ENCODE measurements at places on chromosomes 1 and 21.

DNA sequence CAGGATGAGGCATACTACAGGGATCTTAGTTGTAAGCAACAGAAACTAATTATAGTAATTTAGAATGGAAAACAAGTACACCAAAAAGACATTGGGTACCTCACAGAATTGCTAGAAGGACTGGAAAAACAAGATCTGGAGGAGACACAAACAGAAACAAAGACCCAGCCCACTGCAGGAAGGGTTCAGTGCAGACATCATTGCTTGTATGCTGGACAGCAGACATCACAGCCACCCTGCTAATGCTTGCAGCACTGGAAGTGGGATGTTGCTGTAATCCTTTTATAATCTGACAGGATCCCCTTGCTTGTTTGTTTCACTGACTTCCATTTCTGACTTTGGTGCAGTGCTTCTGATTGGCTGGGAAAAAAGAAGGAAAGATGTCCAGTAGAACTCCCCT lies 111.4 kb upstream of the ZNF678 start:
- no peak for DNase-seq

- no peak for DNase-seq
Measured at GRCh38 chr1:12408662-12409061, 178.8 kb downstream of the VPS13D start.

DNA sequence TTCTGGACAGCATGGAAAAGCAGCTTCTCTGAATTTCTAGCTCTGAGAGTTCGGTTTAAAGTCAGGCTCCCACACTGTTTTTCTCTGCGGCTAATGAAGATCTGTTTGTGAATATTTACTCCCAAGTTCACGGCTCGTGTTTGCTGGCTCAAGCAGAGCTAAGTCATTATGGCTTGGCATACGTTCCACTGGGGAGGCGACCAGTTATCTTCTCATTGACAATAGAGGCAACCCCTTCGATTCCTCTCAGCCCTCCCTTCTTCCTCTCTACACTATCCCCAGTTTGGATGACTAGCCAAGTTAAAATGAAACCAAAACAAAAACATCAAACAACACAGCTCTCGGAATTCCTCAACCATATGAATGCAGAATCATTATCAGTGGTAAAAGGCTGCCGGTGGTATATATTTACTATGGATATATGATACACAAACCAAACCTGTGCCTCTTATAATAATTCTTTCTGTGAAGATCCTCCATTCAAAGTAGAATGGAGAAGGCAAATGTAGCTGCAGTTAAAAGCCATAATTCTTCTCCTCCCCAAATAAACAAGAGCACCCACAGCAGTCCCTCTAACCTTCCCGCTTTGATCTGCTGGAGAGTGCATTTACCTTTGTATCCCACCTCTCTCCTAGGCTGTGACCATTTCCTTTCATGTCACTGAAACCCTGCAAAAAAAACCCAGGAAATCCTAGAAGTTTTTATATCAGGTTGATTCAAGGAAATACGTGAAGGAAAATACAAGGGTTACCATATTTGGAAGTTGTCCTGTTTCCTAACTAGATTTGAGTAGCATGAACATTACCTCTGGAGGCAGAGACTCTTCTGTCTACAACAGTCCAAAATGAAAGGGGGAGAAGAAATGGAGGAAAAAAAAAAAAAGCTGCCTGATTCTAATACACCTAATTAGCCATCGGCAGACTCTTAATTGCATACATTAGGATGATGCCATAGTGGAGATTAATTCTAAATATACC lies 108.3 kb upstream of the USH2A start:
- no peak for DNase-seq

DNA sequence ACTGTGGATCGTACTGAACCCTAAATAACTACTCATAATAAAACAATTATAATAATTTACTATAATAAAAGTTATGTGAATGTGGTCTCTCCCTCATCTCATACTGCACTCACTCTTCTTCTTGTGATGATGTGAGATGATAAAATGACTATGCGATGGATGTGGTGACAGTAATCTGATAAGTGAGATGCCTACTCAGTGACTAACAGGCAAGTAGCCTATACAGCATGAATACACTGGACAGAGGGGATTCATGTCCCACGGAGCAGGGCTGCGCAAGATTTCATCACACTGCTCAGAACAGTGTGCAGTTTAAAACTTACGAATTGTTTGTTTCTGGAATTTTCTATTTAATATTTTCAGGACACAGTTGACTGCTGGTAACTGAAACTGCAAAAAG lies 304.0 kb downstream of the DUSP10 start:
- peak; percentile 34 for DNase-seq

DNA sequence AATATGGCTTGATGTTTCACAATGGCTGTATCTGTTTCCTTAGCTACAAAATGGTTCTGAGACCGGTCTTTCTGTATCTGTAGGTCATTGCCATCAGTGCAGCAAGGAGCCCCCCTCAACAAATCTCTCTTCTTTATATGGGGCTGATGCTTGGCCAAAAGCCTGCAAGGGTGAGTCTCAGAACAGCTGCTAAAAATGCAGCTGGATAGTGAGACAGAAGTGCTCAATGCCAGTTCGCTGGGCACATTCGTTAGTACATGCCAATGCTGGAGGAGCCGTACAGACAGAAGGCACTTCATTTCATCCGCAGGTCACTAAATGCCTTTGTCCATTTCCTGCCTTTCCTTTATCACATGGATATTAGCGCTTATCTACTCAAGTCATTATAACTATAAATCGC lies 67.3 kb downstream of the RUNX1 start:
- DNase-seq = no peak

GRCh38 chr1:7902478-7903085 lies 38.1 kb downstream of the TNFRSF9 start:
- DNase-seq = peak; percentile 78

DNA sequence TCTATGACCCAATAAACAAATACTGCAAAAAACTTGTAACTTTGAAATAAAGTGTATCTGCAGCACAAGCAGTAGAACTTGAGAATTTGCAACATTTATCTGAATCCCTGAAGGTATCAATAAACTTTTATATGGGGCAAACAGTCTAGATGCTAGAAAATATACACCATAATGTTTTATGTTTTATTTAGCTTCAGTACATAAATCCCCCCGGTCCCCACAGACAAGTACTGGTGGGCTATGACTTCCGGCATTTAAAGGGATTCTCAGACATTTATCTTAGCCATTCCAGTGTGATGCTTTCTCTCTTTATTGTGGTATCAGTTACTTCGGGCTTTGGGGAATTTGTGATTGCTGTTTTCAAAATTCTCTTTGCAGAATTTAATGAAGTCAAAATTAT lies 390.4 kb downstream of the SIPA1L2 start:
- no peak for DNase-seq

- no peak for DNase-seq
Measured at GRCh38 chr1:114111731-114112641, 41.7 kb downstream of the SYT6 start.

DNA sequence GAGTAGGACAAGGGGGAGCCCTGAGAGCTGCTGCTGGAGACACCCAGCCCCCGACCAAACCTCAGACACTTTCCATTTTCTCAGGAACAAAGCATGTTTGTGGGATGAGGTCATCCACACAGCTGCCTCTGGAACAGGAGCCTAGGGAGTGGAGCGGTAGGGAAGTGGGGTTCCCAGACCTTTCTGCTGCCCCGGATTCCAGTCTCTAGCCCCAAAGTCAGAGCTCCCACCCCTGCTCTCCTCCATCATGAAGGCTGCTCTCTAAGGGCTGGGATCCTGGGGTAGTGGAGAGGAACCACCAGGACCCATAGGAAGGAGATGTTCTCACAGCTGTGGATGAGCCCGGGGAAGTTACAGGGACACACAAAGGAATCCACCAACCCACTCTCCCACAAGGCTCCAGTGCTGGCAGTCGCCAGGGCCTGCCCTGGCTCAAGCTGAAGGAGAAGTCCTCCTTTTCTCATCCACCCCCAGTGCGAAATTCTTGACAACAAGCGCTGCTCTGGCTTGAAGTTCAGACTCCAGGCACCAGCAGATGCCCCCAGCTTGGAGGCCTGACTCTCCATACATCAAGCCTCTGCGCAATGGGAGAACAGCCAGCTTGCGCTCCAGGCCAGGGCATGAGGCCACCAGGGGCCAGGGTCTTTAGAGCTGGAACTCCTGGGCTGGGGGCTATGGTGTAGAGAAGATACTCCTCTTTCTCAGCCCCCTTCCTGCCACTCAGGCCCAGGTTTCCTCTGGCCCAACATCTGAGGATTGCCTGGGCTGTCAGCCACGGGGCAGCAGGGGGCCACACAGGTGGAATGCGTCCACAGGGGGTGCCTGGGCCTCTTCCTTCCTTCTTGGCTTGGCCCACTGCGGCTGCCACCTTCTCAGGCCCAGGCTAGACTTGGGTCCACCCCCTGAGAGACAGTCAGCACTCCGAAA lies 4.5 kb downstream of the FHL3 start:
- peak; percentile 98 for DNase-seq

DNA sequence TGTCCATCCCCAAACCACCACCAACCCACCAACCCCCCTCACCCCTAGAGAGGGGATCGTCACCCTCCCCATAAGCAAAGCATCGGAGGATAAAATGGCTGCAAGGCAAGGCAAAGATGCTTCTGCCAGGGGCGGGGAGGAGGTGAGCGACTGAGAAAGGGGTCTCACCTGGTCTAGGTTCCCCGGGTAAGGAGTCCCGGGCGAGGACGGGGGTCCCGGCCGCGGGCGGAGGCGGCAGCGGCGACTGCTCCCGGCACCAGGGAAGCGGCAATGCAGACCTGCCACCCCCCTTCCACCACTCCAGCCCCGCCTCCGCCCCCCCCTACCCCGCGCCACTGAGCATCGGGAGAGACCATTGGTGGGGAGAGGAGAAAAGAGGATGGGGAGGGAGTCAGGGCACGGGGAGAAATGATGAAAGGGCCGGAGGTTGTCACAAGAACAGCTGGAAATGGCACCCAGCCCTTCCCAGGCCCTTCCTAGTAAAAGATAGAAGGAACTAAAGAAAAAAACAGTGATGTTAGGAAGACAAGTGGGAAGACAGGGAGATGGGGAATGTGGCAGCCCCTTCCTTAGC lies at the start of gene SV2A:
Gene SV2A (minus strand): TSS at position 274 of the 574 bp plus-strand sequence. CDS start 4,004 bp downstream, outside the sequence.
- no peak for DNase-seq

GRCh38 chr1:17957588-17958267 lies 149.9 kb upstream of the IGSF21 start:
- DNase-seq = no peak

GRCh38 chr1:44262414-44262813 lies 49.1 kb downstream of the DMAP1 start:
- no peak for DNase-seq

GRCh38 chr1:27686223-27686990 lies 14.4 kb upstream of the IFI6 start:
- no peak for DNase-seq

- DNase-seq = peak; percentile 23
Measured at GRCh38 chr1:222618001-222618879, at the start of gene MIA3. TSS of gene MIA3 (plus strand) at chr1:222618097. CDS start at chr1:222618111, 14 bp downstream.

DNA sequence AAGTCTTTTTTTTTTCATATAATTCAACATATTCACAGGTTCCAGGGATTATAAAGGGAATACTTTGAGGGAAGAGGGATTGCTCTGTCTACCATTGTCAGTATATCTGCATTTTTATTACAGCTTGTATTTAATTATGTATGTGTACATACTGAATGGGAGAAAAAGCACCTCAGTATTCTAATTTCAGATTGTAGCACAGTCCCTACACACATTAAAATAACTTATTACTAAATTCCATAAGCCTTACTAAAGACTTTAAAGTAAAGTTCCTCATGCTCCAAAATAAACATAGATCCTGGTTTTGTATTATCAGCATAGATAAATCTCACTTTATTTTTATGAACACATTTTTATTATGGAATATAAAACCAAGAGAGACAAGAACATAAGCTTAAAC lies 134.2 kb downstream of the NCAM2 start:
- DNase-seq = no peak

DNA sequence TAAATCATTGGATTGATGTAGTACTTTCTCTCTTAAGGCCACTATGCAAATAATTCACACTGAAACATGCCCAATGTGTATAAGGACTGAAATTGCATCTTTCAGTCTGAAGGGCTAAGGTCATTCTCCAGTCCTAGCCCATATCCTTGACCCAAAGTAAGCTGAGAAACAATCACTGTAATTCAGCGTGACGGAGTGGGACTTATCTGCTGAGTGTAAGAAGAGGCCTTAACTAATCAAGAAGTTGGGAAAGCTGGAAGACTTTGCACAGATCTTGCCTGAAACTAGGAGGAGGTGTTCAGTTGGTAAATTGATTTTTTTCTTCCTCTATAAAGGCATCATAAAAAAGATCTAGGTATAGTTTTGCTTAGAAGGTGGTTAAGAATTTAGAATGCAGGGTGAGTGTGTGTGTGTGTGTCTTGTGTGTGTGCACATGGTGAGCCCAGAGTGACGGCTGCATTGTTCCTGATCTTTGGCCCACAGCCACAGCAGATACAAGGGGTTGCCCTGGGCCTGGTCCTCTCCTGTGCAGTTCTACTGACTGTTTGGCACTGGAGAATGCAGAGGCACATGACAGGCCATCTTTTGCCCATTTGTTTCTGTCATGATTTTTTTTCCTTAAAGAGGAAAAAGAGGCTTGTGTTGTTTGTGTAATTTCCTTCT lies 13.3 kb upstream of the PPP2R5A start:
- DNase-seq = no peak

DNA sequence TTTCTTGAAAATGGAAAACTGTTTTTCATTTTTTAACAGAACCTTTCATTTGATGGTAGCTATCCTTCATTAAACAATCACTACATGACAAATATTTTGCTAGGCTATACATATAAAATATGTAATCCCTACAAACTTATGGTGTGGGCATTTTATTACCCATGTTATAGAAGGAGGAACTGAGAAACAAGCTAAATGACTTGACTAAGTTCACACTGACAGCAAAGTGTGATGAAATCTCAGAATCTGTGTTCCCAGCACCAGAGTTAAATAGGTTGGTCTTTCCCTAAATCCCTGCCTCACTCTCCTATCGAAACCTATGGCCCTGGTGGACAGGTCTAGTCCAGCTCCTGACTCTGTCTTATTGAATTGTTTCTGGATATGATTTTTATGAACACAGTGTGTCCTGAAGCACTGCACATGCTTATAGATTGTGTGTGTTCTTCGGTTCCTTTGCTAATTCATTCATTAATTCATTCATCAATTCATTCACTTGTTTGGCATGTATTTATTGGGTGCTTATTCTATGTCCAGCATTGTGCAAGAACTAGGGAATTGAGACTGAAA lies 301.0 kb downstream of the GRIK1 start:
- DNase-seq = no peak

DNA sequence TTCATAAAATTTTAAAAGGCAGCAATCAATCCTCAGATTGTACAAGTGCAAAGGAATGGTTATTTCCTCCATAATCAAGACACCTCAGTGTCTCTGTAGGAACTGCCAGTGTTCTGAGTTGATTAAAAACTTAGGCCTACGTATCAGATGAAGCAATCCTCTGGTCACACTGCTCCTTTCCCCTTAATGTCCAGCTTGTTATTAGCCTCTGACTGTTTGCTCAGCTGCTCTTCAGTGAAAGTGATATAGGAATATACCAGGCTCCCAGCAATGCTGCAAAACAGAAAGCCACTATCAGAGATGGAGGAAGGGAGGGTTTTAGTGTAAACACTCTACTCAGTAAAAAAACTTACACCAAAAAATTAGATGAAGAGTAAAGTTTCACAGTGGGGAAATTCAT lies 49.8 kb downstream of the SLC35D1 start:
- DNase-seq = no peak

- DNase-seq = no peak
Measured at GRCh38 chr1:229436201-229436600, 2.3 kb upstream of the ACTA1 start.
